ENCODE measurements at places on chromosomes 7 and 10.
A peak's percentile ranks its signal among the peaks of the same experiment; 100 is the strongest.

GRCh38 chr7:4167385-4167910 lies 514.6 kb upstream of the FOXK1 start:
- DNase-seq = no peak

- no peak for DNase-seq
These were observed 2.8 kb downstream of the BCAP29 start for GRCh38 chr7:107582875-107583274.

DNA sequence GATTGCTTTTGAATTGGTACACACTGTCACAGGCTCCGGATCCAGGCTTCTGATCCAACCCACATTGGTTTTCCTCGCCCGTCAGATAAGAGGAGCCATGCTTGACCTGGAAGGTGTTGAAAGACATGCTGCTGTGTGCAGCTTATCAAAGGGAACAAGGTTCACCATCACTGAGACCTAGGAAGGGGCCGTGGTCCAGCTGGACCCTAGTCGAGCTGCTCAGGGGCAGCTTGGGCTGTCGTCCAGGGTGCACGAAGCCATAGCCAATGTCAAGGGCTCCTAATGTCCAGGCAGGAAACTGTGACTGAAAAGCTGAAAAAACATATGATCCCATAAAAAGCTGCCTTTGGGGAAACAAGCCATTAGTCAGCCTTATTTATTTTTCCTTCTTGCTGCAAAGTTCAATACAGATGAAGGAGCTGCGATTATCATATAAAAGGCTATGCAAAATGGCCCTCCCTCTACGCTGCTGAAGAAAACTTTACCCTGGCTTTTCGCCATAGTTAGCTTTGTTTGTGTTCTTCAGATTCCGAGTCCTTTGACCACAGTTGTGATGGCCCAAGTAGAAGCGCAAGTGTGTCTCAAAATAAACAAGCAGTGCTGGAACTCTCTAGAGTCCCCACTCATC lies 118.0 kb downstream of the CREB5 start:
- no peak for DNase-seq

- DNase-seq = no peak
These were observed 17.5 kb downstream of the TRIM24 start for GRCh38 chr7:138477581-138477980.

- no peak for DNase-seq
These were observed 144.1 kb upstream of the FAM171A1 start for GRCh38 chr10:15515202-15515601.

DNA sequence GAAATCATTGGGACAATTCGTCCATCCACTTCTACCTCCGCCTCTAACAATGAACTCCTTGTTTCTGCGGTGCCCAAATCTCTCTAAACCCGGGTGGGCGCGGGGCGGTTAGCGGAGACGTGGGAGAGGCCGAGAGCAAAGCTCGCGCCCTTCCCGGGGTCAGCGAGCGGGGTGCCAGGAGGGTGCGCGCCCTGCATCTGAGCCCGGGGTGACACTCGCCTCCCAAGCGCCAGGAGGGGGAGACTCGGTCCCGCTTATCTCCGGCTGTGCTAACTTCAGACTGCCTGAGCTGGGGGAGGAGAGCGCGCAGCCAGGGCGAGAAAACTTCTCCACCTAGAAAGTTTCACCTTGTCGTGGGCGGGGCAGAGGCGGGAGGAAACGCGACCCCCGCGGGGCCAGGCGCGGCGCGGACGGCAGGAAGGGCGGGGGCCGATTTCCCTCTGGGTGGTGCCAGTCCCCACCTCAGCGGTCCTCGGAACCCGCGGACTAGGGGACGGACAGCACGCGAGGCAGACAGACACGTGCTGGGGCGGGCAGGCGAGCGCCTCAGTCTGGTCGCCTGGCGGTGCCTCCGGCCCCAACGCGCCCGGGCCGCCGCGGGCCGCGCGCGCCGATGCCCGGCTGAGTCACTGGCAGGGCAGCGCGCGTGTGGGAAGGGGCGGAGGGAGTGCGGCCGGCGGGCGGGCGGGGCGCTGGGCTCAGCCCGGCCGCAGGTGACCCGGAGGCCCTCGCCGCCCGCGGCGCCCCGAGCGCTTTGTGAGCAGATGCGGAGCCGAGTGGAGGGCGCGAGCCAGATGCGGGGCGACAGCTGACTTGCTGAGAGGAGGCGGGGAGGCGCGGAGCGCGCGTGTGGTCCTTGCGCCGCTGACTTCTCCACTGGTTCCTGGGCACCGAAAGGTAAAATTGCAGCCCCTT lies at the start of gene MET:
TSS of gene MET (plus strand) at position 516 of the 915 bp plus-strand sequence. CDS start 26,889 bp downstream, outside the sequence.
- peak; percentile 43 for DNase-seq

DNA sequence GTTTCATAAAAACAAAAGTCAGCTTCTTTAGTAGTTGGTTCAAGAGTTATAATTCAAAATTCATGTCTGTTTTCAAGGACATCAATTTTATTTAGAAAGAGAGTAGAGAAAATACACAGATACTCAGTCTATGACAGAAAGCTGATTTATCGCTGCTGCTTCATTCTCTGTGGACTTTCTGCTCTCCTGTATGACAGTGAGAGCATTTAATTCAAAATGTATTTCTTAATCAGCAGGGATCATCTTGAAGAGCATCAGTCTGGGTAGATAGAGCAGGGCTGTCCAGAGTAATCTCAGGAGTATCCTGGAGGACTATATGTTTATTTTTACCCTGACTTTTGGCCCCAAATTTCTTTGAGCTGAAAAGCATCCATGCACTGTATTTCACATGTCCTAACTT lies 1676.7 kb downstream of the REEP3 start:
- no peak for DNase-seq

GRCh38 chr7:73449422-73449821 lies 15.8 kb downstream of the FZD9 start:
- no peak for DNase-seq

GRCh38 chr10:77899690-77900089 lies 26.9 kb downstream of the DLG5 start:
- no peak for DNase-seq

DNA sequence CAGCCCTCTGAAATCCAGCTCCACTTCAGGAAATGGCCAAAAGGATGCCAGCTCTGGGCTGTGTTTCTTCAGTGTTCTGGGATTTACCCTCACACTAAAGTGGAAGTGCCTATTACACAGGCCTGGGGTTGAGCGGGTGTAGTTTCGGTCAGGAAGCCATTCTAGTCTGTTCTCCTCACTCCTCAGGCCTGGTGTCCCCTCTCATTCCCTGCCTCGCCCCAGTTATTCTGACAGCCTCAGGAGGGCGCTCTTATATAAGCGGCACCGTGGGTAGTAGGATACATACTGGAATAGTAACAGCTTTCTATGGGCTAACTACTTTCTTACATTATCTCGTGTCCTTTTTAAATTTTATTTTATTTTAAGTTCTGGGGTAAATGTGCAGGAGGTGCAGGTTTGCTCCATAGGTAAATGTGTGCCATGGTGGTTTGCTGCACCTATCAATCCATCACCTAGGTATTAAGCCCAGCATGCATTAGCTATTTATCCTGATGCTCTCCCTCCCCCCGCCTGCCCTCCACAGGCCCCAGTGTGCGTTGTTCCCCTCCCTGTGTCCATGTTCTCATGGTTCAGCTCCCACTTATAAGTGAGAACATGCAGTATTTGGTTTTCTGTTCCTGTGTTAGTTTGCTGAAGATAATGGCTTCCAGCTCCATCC lies 12.2 kb upstream of the LGI1 start:
- DNase-seq = no peak

DNA sequence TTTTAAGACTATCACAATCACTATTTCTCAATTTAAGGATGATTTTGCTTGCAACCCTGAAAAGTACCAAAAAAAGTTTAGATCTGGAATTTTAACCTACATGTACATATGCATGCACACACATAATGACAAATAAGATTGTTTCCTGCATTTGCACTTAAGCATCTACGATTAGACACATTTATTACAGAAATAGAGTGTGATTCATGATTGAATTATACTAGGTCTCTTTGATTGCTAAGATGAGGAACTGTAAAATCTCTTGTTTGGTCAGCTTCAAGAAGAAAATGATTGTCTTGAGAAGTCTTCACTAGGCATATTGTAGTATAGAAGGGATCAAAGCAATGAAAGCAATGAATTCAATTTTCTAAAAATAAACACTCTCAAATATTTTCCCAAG lies 185.9 kb upstream of the AGR3 start:
- no peak for DNase-seq

- no peak for DNase-seq
These were observed 23.1 kb downstream of the ZCCHC24 start for GRCh38 chr10:79422178-79422892.

- DNase-seq = no peak
These were observed 33.1 kb downstream of the HBP1 start for GRCh38 chr7:107201795-107202450.

DNA sequence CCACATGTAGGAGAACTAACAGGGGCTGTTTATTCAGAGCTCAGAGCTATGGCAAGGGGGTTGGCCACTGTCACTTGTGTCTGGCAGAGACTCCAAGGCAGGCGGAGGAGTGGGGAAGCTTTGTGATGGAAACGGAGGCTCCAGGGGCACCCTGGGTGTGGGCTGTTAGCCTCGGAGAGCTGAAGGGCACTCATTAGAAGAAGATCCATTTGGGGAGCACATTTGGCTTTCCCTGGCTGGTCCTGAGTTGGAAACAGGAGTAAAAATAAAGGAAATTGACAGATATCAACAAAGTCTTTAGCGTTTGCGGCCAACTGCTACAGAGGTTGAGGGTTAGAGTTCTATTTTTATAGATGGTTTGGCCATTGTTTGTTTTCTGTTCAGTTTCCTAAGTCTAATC lies 288.3 kb upstream of the MKI67 start:
- no peak for DNase-seq

DNA sequence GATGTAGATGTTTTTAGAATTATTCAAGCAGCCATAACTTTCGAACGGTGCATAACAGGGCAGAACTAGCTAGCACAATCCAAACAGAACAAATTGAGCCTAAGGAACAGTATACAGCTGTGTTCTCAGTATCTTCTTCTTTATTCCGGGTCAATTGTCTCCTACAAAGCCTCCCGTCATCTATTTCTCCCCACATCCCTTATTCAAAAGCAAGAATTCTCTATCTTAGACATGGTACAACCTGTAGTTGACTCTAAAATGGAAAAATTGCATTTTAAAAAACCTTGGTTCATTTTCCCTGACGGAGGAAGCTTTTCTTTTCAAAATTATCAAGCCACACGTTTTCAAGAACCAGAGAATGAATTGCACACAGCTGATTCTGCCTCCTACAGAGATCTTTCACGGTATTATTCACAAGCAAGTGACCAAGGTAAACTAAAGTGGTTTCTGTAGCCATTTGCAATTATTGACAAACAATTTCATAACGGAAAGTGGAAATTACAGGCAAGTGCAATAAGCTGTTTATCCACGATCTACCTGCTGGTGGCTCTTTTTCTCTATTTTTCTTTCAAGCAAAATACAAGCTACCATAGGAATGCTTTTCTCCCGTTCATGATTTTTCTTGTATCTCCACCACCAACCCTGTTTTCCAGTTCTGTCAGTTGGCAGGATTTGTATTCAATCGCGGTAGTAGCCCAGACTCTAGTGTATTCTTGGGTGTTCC lies 2.3 kb downstream of the GRM8 start:
- no peak for DNase-seq

DNA sequence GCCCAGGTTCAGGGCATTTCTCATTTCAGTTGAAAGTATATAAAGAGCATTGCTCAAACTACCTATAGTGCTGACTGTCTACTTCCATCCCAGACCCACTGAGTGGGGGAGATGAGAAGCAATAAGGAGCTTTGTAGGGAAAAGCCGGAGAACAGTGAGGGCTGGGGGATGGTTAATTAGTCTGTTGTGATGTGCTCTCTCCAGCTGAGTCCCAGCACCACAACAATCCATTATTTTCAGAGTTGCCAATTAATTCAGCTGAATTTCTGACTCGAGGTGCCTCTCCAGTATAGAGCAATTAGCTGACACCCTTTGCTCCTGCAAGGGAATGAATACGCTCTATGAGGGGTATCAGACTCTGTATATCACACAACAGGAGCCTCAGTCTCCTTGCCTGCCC lies 1118.6 kb downstream of the SORCS3 start:
- DNase-seq = no peak

- DNase-seq = no peak
These were observed 19.1 kb downstream of the PLCE1 start for GRCh38 chr10:94012834-94013233.

DNA sequence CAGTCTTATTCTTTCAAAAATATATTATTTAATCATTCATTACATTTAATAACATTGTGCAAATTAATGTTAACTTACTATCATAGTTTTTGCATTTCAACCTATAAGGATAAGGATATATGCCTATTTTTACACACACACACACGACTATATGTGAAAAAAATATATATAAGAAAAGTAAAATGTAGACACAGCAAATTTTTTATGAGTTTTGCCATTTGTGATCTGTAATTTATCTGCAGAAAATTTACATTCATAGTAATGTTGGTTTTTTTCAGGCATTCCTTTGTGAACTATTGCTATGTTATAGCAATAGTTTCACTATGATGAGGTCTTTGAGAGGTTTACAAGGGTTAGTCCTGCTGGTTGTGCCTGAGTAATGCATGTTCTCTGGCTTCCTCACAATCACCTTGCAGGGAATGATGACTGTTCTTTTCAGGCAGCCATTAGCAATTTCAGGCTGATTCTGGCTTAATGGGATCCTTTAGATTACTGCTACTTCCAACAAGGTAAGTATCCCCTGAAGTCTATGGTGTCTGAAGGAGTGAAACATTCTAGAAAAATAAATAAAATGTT lies 183.7 kb upstream of the CDK1 start:
- no peak for DNase-seq

GRCh38 chr10:93462371-93462770 lies 19.8 kb downstream of the MYOF start:
- DNase-seq = no peak

Data from mesothelial cell of epicardium (in vitro differentiated cells).